LNCaP clone FGC (cell line): ENCODE measurements at places on chromosomes 12 and 14.

- DNase-seq = no peak
Observed at GRCh38 chr14:49622022-49622607, 1.5 kb downstream of the MGAT2 start.

DNA sequence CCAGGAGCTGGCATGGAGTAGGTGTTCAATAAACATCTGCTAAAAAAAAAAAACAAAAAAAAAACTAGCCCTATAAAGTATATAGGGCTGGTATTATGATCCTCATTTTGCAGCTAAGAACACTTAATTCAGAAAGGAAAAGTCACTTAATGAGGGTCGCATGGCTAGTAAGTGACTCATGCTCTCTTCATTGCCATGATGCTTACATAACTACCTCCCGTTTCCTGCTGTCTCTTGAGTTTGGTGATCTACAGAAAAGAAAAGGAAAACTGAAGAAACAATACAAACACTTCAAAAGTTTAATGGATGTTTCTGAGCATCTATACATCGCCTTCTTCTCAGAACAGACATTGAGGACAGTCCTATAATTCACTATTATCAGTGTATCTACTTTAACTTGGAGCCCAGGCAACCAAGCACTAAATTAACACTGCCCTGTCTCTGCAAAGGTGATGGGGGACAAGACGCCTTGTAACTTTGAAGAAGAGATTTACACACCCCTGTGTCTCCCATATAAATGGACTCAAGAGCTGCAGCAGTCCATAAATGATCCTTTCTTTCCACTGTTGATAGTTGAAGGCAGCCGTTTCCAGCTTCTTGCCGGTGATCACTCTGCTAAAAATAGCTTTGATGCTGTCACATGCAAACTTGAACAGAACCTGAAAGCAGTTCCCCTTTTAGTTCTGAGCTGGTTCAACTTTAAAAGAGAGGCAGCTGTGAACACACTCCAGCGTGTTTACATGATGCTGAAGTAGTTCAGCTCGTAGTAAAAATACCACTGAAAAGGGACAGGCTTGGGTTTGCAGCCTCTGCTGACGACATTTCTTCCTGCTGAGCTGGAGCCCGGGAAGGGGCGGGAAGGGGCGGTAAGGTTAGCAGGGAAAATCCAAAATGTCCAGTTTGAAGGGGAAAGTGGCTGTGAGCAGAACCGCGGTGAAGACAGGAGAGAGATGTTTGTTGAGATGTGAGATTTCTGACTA, 113.3 kb downstream of the FOXN3 start:
- DNase-seq = no peak

GRCh38 chr14:56244138-56244789, 126.1 kb downstream of the PELI2 start:
- no peak for DNase-seq

GRCh38 chr14:91891101-91891500, 23.8 kb upstream of the TC2N start:
- DNase-seq = no peak

GRCh38 chr12:104656383-104656782, 199.6 kb downstream of the CHST11 start:
- no peak for DNase-seq

- DNase-seq = no peak
Observed at GRCh38 chr12:19507823-19508222, 68.5 kb downstream of the AEBP2 start.

DNA sequence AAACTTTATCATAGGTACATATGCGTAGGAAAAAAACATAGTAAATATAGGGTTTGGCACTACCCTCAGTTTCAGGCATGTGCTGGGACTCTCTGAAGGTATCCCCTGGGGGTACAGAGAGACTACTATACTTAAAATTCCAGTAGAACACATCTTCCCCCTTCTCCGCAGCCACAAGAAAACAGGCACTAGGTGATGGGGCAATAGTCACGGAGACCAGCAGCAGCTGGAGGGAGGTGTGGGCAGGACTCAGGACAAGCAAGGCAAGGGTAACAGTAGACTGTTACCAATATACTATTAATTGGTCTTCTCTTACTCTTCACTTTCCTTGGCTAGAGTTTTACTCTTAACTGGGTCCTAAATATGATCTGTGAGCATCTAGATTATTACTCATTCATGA, 4.6 kb upstream of the PAPOLA start:
- DNase-seq = no peak
